ENCODE measurements at places on chromosomes 2 and 18.

DNA sequence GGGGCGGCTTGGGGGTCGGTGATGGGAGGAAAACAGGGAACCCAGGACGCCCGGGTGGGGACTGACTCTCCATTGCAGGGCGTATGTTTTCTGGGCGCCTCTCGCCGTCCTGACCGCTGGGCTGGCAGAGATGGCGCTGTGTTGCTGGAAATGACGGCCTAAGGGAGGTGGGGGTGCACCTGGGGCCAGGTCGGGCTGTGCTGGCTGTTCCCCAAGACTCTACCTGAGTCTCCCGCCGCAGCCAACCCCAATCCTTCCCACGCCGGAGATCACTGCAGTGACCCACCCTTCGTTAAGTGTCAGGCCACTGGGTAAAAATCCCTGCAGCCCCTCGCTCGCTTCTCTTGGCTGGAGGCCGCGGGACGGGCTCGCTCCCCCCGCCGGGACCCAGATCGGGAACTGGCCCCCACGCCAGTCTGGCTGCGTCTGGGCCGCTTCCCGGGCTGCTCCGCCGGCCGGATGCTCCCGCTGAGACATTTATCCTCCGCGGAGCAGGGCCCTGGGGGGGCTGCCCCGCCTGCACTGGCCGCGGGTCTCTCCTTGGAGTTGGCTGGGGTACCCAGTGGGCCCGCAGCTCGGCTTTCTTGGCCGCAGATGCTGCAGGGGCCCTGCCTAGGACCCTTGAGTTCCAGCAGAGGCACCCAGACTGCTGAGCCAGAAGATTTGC, 7.8 kb upstream of the ARMC9 start:
- DNase-seq, result no peak

DNA sequence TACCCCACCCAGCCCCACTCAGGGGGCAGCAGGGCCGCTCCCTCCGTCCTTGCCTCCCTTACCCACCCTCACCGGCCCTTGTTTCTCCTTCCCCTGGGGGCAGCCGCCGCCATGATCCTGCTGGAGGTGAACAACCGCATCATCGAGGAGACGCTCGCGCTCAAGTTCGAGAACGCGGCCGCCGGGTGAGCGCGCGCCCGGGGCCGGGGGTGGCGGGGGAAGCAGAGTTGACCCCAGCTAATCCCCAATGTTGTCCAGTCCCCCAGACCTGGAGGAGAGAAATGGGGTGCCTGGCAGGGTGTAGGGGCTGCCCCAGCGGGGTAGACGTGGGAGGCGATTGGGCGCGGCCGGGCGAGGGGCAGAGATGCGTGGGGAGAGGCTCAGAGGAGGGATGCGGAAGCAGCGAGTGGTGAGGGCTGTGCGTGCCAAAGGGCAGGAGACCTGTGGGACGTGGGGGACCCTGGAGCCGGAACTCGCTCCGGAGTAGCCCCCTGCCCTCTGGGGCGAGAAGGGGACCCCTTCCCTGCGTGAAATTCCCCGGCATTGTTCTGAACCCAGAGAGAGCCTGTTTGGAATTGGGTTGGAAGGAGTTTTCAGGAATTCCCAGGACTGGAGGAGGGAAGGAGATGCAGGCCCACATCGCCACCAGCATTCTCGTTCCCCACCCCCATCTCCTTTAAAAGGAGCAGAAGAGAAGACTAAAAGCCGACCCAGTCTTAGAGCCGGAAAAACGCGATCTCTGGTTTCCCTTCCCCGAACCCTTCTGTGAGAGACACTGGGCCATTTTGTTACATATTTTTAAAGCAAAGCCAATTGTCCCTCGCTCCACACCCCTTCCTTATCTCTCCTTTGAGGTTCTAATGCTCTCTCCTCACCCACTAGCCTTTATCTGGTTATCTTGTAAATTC, 625 bp downstream of the ARPC2 start:
- no peak for DNase-seq

- DNase-seq, result no peak
Observed at GRCh38 chr18:62109676-62110075, 77.2 kb downstream of the PIGN start.

DNA sequence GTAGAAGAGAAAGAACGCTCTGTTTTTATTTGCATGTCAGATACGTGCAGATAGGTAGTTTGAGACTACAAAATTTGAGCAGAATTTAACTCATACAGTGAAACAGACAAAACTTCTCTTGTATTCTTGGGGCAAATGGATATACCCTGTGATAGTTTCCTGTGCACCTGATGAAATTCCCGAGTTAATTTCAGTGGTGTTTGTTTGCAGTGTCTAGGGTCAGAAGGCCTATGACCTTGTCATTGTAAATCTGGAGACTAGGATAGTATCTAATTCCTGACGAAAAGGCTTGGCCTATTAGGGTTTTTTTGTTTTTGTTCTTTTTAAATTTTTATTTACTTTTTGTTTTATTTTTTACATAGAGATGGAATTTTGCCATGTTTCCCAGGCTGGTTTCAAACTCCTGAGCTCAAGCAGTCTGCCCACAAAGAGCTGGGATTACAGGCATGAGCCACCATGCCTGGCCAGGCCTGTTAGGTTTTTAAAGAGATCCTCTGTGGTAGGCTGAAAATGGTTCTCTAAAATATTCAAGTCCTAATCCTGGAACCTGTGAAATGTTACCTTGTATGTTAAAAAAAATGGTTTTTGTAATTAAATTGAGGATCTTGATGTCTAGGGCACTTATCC, 17.6 kb downstream of the LCLAT1 start:
- DNase-seq, result no peak

DNA sequence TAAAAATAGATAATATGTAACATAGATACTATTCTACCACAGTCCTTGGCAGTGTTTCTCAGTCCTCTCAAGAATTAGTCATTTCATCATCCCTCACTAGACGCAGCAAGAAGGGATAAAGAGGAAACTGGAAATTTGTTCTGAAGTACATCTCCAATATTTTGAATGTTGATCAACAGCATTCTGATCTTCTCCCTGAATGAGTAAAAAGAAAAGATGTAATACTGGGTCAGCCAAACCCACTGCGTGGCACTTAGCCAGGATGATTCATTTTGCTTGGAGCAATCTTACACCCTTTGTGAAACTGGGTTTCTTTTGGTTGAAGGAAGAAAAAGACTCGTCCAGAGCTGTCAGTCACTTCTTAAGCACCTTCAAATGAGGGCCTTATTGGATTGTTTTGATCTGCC, 54.1 kb downstream of the TAF1B start:
- DNase-seq, result no peak

- DNase-seq, result no peak
Observed at GRCh38 chr18:59052965-59053820, 86.5 kb upstream of the SEC11C start.

- no peak for DNase-seq
Observed at GRCh38 chr2:29113891-29114321, 1.3 kb upstream of the CLIP4 start.

Data from cortex of kidney (tissue), 1 donor.